ENCODE measurements at places on chromosomes 6 and 20.

GRCh38 chr20:13302647-13303450, 81.8 kb downstream of the ISM1 start:
- DNase-seq, result peak; percentile 13

DNA sequence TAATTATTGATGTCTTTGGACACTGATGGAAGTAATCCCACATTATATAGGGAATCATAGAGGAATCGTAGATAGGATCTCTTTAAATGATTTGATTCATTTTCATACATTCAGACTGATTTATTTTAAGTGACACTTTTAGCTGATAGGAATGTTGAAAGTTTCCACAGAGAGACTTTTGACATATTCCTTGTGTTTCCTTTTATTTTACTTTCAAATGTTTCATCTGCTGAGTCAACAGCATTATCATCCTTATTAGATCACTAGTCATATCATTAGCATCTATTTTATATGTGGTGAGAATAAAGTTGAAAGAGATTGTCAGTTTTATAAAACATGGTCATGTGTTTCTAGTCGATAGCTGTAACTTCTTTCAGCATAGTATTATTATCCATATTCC, 13.4 kb downstream of the DCBLD1 start:
- DNase-seq, result no peak

- no peak for DNase-seq
These were observed 31.9 kb downstream of the VAPB start for GRCh38 chr20:58420798-58421496.

DNA sequence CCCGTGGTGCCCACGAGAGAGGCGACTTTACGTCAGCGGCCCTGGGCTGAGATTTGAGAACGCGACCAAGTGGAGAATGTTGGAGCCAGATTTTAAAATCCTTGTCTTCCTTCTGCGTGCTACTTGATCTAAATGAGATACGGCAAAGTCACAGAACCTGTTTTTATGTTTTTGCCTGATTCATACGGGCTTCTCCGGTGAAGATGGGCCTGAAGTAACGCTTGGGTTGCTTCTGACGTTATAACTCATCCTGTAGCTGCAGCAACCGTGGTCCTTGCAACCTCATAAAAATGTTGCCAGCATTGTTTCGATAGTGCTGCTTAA, 462 bp upstream of the SLC35B3 start:
- DNase-seq, result no peak

- peak; percentile 47 for DNase-seq
These were observed 11.0 kb downstream of the UQCC2 start for GRCh38 chr6:33700391-33701050.

DNA sequence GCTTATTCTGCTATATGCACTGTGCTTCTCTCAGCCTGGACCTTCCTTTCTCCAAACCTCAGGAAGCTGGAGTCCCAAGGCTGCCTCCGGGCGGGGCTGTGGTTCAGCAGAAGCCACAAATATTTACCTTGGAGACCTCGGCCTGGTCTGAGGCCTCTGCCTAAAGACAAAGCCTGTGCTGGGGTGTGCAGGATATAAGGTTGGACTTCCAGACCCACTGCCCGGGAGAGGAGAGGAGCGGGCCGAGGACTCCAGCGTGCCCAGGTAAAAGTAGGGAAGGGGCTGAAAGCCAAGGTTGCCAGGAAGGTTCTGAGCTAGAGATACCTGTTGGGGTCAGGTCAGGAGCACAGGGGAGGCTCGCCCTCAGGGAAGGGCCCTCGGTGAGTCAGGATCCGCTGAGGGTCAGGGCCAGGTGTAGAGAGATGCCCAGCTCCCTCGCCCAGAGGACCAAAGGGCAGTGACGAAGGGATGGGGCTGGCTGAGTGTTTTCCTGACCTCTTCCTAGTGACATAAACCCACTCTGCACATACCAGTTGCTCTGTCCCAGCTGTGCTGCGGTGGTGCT, at the start of gene BPIFB1:
TSS of gene BPIFB1 (plus strand) at position 224 of the 565 bp plus-strand sequence. CDS start 2,860 bp downstream, outside the sequence.
- no peak for DNase-seq
